Stomach (tissue), 19 donors: ENCODE measurements at places on chromosomes 7 and 10. TPM values are rescaled to one million over a fixed set of nuclear protein-coding genes. Genes with fewer than 3 reads are reported as not detected.

GRCh38 chr7:68433462-68434070 lies 1164.7 kb upstream of the AUTS2 start:
- peak; percentile 16 for DNase-seq

DNA sequence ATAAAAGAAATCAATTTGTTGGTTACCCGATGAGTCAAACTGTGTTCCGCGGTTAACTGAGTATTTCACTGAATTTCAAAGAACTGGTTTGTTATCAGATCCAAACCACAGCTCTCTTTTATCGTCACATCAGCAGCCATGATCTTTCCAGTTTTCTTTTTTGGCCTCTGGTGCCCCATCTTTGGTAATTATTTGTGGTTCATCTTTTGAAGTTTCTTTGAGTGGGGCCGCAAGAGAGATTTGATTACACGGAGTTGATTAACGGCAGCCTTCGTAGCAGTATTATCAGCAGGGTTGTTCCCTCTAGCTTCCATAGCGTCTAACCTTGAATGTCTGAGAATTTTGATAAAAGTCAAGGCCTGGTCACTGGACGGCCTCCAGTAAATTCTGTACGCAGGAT lies 154.9 kb upstream of the TNRC18 start:
- no peak for DNase-seq

DNA sequence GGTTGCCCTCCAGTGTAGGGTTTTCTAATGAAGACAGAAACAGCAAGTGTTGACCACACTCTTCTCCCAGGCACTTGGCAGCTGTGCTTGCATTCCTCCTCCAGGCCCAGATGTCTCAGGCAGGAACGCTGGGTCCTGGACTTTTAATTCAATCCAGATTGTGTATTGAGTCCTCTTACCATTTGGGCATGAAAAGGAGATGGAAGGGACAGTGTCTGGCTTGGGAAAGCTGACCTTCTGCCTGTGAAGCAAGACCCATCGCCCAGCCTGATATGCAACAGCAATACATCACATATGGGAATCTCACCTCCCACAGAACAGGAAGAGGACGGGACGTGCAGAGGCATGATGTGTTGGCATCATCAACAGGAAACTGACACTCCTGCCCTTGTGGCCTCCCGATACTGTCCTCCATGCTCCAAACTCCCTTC lies 174.4 kb upstream of the LYZL2 start:
- peak; percentile 34 for DNase-seq

- peak; percentile 43 for DNase-seq
Measured at GRCh38 chr7:47179812-47180515, 401.9 kb downstream of the TNS3 start.

- no peak for DNase-seq
Measured at GRCh38 chr7:120586571-120586970, 271.4 kb downstream of the TSPAN12 start.

GRCh38 chr7:25481891-25482290 lies 253.6 kb upstream of the NPVF start:
- no peak for DNase-seq

GRCh38 chr7:98681511-98681910 lies 64.4 kb downstream of the NPTX2 start:
- DNase-seq: no peak

SCRN1 gene
- 0.87 TPM for total RNA-seq

GPR26 gene
- not detected for total RNA-seq

SORBS1 gene
- 713 TPM for total RNA-seq

CPN1 gene
- total RNA-seq: not detected

GDF2 gene
- not detected for total RNA-seq

H2AZ2 gene
- total RNA-seq: 173 TPM

C10orf143 gene
- total RNA-seq: 1.3 TPM
